Aorta (tissue), 5 donors: ENCODE measurements at places on chromosomes 6 and 20. TPM values are rescaled to one million over a fixed set of nuclear protein-coding genes. Genes with fewer than 3 reads are reported as not detected.

The PTK6 gene
- total RNA-seq: 0.30 TPM

The ERVFRD-1 gene
- total RNA-seq: not detected

The CRISP3 gene
- not detected for total RNA-seq

The CDC40 gene
- 16.1 TPM for total RNA-seq

GRCh38 chr6:165218829-165219228 is 90.6 kb downstream of the C6orf118 start:
- no peak for DNase-seq

- DNase-seq: peak; percentile 62
Observed at GRCh38 chr20:17635332-17636244, 46.5 kb downstream of the RRBP1 start.
